ENCODE measurements at places on chromosomes 2 and 18.

GRCh38 chr2:179671043-179671981 lies 190.1 kb downstream of the ZNF385B start:
- DNase-seq: no peak

DNA sequence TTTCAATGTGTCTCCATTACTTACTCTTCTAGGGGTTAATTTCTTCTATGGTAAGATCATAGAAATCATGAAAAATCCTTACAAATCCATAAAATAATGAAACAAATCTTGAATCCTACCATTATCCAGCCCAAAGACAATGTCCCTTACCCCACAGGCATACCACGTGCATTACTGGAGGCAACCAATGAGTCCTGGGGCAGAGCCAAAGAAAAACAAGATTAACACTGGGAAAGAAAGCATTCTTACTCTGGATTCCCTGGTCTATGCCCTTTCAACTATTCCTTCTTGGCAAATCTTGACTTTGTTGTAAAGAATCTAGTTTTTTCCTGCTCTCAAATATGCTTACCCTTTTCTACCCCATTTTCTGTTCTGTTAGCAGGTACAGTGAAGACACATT lies 3.1 kb upstream of the GALNT1 start:
- DNase-seq: no peak

DNA sequence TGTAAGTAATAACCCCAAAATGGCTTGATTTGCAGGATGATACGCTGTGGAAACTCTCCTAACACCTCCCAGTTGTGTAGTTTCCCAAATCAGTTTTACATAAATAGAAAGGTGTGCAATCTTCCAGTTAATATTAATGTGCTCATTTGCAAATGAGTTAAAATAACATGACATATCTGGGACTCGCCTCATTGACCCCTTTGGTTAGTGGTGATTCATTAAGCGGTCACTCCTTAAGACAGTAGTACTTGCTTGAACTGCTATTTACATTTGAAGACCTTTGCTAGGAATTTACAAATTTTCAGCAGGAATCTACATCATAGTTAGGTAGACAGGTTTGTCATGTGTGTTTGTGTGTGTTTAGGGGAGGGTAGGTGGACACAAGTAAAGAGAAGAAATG lies 1367.7 kb upstream of the CELF4 start:
- no peak for DNase-seq

- no peak for DNase-seq
Measured at GRCh38 chr2:45260946-45261345, 251.7 kb upstream of the SIX2 start.

DNA sequence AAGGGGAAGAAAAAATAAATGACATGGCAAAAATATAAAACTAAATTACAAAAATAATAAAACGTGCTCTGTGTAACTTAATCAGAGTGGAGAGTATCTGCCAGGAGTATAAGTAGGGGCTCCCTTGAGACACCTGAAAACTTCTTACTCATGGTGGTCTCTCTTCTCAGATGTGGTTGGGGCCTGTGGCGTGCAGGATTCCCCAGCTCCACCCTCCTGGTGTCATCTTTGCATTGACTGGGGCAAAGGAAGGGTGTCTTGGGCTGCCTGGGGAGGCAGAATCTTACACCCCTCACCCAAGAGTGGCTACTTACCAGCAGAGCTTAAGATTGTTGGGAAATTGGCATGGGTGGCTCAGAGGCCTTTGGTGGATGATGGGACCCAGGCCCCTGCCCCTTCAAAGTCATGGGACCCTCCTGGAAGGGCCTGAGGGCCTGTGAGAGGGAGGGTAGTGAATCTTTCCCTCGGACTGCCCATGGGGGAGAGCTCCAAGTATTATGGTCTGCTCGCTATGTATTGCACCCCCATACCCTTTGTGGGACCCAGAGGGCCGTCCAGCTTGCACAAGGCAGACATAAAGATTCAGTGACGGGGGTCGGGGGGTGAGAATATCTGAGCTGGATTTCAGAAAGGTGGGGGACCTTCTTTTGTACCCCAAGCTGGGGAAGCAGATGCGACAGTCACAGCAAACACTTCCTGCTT lies 6.9 kb upstream of the TRAF3IP1 start:
- no peak for DNase-seq

DNA sequence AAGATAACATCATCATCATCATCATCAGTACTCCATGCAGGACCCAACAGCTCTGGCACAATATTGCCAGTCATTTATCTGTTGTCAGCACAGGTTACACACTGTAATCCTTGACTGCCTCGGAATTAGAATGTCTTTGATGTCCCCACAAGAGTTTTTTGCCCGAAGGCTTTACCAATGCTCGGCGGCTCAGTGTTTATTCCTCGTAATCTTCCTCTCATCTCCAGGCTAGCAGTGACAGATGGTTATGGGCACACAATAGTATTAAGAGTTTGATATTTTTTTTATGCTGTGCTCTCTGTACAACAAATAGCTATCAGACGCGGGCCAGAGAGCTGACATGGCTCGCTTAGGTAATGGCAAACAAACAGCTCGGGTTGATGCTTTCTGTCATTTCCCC lies 515.2 kb downstream of the ZEB2 start:
- DNase-seq: no peak

- DNase-seq: no peak
Measured at GRCh38 chr2:381941-382727, 94.2 kb upstream of the ALKAL2 start.

DNA sequence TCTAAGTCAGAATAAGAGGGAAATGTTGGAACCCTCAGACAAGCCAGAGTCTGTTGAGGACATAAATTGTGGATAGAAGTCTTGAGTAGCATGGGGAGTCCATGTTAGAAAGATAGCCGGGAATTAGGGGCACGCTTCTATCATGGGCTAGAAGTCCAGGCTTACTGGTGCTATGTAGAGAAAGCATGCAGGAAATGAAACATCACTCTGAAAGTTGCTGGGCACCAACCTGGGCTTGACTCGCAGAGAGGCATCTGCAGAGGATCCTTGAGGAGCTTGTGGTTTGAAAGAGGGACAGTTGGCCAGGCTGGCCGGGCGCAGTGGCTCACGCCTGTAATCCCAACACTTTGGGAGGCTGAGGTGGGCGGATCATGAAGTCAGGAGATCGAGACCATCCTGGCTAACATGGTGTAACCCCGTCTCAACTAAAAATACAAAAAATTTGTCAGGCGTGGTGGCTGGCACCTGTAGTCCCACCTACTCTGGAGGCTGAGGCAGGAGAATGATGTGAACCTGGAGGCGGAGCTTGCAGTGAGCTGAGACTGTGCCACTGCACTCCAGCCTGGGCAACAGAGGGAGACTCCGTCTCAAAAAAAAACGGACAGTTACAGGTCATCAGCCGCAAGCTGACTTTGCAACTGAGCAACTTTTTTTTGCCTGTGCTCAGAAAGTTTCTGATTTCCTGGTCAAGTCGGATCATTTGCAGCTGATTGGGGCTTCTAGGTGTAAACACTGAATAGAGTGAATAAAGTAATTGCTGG lies 24.9 kb downstream of the CERS6 start:
- no peak for DNase-seq

DNA sequence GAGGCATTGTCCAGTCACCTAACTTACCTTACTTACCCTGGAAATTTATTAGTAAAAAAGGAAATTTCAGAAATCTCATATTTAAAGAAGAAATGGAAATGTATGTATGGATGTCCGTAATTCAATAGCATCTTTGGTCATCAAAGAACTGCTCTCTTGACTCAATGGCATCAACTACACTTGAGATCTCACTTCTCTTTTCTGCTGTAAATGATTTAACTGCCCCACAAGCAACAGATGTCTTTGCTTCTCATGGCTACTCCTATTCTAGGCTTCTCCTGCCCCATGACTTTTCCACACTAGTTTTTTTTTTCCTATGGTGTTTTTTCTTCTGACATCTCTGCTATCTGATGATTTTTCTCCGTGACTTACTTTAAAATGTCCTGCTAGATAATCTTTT lies 34.0 kb upstream of the ERMN start:
- no peak for DNase-seq

DNA sequence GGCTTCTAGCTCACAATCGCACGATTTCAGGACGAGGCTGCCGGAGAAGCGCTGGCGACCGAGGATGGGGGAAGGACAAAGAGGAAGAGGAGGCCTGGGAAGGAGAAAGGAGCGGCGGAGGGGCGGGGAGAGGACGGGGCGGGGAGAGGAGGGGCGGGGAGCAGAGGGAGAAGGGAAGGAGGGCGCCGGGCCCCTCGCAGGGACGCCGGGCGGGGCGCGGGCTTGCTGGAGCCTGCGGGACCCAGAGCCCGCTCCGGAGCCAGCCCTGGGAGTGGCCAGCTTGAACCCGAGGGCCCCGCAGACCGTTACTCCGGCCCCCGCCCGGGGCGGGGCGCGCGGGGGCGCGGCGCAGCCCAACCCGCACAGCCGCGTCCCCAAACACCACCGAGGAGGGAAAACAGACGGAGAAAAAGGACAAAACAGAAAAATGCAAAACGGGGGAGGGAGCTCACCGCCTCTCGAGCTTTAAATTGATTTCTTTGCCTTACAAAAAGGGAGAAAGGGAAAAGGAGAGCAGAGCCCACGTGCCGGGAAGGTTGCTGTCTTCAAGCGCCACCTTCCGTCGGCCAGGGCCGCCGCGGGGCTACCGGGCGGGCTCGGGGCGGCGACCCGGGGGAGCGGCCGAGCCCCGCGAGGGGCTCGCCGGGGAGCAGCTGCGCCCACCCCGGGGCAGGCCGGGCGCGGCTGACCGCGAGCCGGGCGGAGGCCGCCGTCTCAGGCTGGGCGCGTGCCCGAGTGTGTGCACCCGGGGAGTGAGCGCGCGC lies 781 bp upstream of the SOX11 start:
- DNase-seq: no peak

- DNase-seq: no peak
Measured at GRCh38 chr2:136356125-136357006, 238.4 kb upstream of the CXCR4 start.

DNA sequence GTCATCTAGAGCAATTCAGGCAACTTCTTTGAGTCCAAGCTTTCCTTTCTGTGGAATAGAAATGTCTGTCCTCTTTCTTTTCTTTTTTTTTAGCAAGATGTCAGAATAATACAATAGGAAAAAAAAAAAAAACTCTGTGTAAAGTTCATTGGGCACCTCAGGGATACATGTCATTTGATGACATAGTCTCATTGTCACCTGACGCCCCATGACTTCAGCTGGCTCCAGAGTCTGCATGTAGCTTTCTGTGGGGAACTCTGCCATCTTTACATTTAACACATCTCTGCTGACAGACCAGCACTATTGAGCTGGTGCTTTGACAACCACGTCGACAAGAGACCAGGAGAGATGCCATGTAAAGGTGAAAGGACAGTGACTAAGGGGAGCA lies 172.5 kb upstream of the KLF7 start:
- DNase-seq: no peak

All from SK-N-MC (cell line).